ENCODE measurements at places on chromosomes 1 and 21. TPM values are rescaled to one million over a fixed set of nuclear protein-coding genes. Genes with fewer than 3 reads are reported as not detected.

Gene BSDC1
- 52.8 TPM for total RNA-seq

Gene MTARC1
- 5.3 TPM for total RNA-seq

Gene MFSD2A
- total RNA-seq = 8.1 TPM

Gene REG4
- total RNA-seq = not detected

Gene CR1
- 11.5 TPM for total RNA-seq

Gene S100A2
- total RNA-seq = not detected

Gene TMIGD3
- total RNA-seq = 5.8 TPM

Gene GABRD
- not detected for total RNA-seq

DNA sequence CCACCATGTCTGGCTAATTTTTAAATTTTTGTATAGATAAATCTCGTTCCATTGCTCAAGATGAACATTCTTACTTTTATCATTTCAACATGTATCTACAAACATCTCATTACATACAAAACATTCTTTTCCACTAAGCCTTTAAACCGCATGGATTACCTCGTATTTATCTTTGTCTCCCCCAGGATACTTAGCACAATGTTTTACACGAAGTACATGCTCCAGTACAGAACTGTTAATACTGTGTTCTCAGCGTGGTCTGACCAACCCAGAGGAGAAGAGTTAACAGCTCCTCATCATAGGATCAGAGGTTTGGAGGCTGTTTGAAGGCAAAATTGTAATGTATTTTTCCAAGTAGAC lies 7.4 kb downstream of the PIK3C2B start:
- no peaks in the 10 kb centered on the region for H3K27me3 ChIP-seq
- no peak overlapping the region for H3K4me3 ChIP-seq
- H3K27ac ChIP-seq = no peak overlapping the region
- H3K36me3 ChIP-seq = no peaks in the 10 kb centered on the region
- DNase-seq = no peak
- peaks cover 29% of the 10 kb centered on the region for H3K4me1 ChIP-seq

DNA sequence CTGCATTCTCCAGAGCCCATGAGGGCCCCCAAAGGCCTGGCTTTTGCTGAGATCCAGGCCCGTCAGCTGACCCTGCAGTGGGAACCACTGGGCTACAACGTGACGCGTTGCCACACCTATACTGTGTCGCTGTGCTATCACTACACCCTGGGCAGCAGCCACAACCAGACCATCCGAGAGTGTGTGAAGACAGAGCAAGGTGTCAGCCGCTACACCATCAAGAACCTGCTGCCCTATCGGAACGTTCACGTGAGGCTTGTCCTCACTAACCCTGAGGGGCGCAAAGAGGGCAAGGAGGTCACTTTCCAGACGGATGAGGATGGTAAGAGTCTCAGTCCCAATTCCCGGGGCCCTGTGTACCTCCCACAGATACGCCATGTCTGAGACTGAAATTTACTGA lies 39.1 kb downstream of the PTPRU start:
- H3K36me3 ChIP-seq = peaks cover 27% of the 10 kb centered on the region
- H3K4me1 ChIP-seq = peaks cover 11% of the 10 kb centered on the region
- H3K27ac ChIP-seq = no peak overlapping the region
- H3K27me3 ChIP-seq = no peaks in the 10 kb centered on the region
- peak; percentile 20 for DNase-seq

DNA sequence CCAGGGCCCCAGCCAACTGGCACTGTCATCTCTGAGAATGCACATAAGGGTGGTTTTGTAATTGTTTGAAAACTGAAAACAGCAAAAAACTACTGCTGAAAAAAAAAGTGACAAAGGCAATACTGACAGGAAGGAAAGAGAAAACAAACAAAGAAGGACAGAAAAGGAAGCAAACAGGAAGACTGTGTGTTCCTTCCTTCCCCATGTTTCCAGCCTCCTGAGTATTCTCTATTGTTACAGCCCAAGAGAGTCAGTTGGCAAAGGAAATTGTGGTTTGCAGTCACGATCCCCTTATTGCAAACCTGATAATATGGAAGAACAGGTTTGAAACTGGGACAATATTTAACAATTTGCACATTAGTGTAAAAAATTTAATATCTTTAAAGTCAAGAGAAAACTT lies 1177.6 kb downstream of the PLA2G4A start:
- no peak overlapping the region for H3K27ac ChIP-seq
- H3K36me3 ChIP-seq = no peaks in the 10 kb centered on the region
- H3K4me3 ChIP-seq = no peak overlapping the region
- no peaks in the 10 kb centered on the region for H3K4me1 ChIP-seq
- H3K27me3 ChIP-seq = no peaks in the 10 kb centered on the region

DNA sequence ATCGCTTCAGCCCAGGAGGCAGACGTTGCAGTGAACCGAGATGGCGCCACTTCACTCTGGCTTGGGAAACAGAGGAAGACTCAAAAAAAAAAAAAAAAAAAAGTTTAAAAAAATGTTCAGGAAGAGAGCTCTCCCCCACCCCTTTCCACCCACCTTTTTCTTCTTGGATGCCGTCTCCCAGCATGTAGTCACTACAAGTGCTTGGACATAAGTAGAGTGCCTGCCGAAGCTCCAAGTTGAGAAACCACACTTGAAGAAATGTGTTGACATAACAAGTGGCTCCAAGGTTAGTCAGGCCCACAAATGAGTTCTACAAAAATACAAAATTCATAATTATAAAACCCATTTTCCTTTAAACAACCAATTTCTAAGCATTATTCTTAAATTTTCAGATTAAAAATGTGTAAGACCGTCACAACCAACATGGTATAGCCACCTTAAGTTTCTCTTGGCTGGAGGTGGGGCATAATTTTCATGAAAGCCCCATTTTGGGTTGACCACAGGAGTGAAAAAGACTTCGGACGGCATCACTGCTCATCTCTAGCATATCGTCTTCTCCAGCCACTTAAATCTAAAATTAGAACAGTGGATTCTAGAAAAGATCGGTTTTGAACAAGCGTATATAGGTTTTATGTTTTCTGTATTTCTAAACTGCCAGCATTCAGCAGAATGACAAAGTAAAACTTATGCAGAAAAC lies 26.4 kb downstream of the USP48 start:
- H3K36me3 ChIP-seq = peaks cover 16% of the 10 kb centered on the region
- H3K4me1 ChIP-seq = peaks cover 3% of the 10 kb centered on the region
- no peak overlapping the region for H3K27ac ChIP-seq
- H3K27me3 ChIP-seq = no peaks in the 10 kb centered on the region

DNA sequence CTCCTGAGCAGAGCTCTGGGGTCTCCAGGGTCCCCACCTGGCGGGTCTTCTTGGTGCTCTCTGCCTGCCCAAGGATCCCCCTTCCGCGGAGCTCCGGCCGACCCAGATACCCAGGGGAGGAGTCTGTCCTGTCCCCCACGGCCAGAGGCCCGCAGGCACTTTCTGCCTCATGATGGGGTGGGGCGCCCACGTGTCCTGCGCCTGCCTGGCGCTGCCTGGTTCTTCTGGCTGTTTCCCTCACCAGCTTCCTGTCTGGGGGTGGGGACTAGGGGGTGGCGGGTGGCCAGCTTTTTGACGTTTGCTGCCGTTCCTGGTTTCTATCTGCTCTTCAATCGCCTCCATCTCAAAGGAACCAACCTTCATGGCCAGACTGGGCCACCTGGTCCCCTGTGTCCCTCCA lies 313.3 kb upstream of the VAMP3 start:
- no peaks in the 10 kb centered on the region for H3K27me3 ChIP-seq
- no peak for DNase-seq
- H3K36me3 ChIP-seq = no peaks in the 10 kb centered on the region
- no peak overlapping the region for H3K27ac ChIP-seq
- no peak overlapping the region for H3K4me3 ChIP-seq
- H3K4me1 ChIP-seq = no peaks in the 10 kb centered on the region

GRCh38 chr21:45981151-45982091 lies at the start of gene COL6A1:
Gene COL6A1, plus strand, starts transcription at chr21:45981770. Its CDS starts 81 bp downstream, at chr21:45981851.
- peaks cover 66% of the 10 kb centered on the region for H3K4me1 ChIP-seq
- H3K4me3 ChIP-seq = peak within 1 kb of the TSS; percentile 90
- peak within 1 kb of the TSS; percentile 98 for H3K27ac ChIP-seq
- H3K27me3 ChIP-seq = no peaks in the 10 kb centered on the region

DNA sequence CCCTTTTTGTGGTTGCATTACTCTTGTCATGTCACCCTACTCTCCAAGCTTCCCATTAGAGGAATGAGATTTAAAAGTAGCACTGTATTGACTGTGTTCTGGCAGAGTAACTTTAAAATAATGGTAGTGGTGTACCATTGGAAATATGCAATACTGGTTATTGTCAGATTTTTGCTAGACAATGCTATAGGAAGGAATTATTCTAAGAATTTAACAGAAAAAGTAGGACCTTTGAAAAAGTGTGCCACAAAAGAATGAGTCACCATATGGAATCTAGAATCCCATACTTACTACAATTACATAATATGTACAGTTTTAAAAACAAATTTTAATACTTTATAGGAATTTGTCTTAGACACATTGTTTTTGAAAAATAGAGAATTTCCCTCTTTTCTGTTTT lies 13.8 kb downstream of the MIER1 start:
- no peaks in the 10 kb centered on the region for H3K27me3 ChIP-seq
- H3K36me3 ChIP-seq = no peaks in the 10 kb centered on the region
- H3K27ac ChIP-seq = no peak overlapping the region
- no peak for DNase-seq
- H3K4me3 ChIP-seq = no peak overlapping the region

GRCh38 chr1:205924460-205924790 lies 18.8 kb downstream of the SLC26A9 start:
- no peak overlapping the region for H3K4me3 ChIP-seq
- no peaks in the 10 kb centered on the region for H3K4me1 ChIP-seq
- no peak overlapping the region for H3K27ac ChIP-seq
- no peaks in the 10 kb centered on the region for H3K36me3 ChIP-seq

- no peak overlapping the region for H3K4me3 ChIP-seq
- H3K4me1 ChIP-seq = peaks cover 6% of the 10 kb centered on the region
- peak; percentile 94 for DNase-seq
- H3K27me3 ChIP-seq = no peaks in the 10 kb centered on the region
These were observed 25.1 kb upstream of the CLIC4 start for GRCh38 chr1:24720152-24720551.

- H3K27ac ChIP-seq = no peak overlapping the region
- H3K36me3 ChIP-seq = no peaks in the 10 kb centered on the region
- no peak overlapping the region for H3K4me3 ChIP-seq
- no peak for DNase-seq
These were observed 99.9 kb upstream of the TIAM1 start for GRCh38 chr21:31443736-31444521.

- no peak overlapping the region for H3K27ac ChIP-seq
- no peaks in the 10 kb centered on the region for H3K4me1 ChIP-seq
- H3K36me3 ChIP-seq = no peaks in the 10 kb centered on the region
- DNase-seq = no peak
These were observed 41.5 kb downstream of the KRTAP10-1 start for GRCh38 chr21:44498280-44499210.

GRCh38 chr1:64183395-64184002 lies 19.9 kb upstream of the UBE2U start:
- peaks cover 8% of the 10 kb centered on the region for H3K4me1 ChIP-seq
- H3K36me3 ChIP-seq = no peaks in the 10 kb centered on the region
- peak; percentile 81 for DNase-seq
- H3K27ac ChIP-seq = no peak overlapping the region

DNA sequence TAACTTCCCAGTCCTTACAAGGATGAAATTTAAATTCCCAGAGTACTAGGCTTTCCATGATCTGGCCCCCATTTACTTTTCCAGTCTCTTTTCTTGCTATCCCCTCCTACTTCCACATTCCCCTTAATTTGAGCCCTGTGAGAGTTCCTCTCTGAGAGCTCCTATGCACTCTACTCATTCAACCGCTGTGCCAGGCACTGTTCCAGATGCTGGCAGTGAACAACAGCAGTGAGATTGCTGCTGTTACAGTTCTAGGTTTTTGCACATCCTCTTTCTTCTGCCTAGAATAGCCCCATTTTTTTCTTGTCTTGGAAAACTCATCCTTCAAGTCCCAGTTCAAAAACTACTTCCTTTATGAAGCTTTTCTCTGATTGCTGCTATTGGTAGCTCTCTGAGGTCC lies 18.8 kb downstream of the ATF6 start:
- no peaks in the 10 kb centered on the region for H3K27me3 ChIP-seq
- no peak overlapping the region for H3K27ac ChIP-seq
- no peaks in the 10 kb centered on the region for H3K4me1 ChIP-seq

DNA sequence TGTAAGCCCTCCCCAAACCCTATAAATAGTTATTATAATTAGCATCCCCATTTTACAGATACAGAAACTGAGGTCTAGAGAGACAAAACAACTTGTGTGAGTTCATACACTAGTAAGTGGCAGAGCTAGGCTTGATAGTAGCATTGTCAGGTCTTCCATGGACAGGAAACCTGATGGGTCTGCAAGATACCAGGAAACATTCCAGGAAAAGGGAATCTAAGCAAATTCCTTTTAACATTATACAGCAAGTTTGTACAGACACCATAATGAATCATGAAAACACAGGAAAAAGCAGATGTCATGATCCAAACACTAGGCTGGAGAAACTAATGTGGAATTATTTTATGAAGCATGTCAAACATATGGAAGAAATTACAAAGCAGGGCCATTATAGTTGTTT lies 89.1 kb upstream of the KCNK2 start:
- H3K4me1 ChIP-seq = no peaks in the 10 kb centered on the region
- no peak for DNase-seq
- no peak overlapping the region for H3K27ac ChIP-seq
- no peaks in the 10 kb centered on the region for H3K27me3 ChIP-seq
- H3K4me3 ChIP-seq = no peak overlapping the region
- H3K36me3 ChIP-seq = no peaks in the 10 kb centered on the region

DNA sequence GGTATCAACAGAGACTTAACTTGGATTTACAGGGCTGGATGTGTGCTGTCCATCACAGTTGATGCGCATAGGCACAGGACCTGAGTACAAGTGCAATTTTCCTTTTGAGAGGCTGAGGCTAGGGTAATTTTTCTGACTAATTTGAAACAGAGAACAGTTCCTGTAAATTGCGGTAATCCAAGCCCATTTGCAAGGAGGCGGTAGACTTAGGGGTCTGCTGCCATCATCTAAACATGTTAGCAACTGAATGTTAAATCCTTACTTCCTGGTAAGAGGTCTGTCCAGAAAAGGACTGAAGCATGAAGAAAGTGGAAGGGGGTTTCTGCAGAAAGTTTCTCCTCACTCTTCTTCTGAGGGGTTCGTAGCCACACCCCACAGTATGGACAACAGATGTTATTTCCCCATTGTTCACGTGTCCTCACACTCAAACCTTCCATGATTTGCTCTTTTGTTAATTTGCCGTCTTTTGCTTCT lies 23.7 kb upstream of the C1orf198 start:
- no peak for DNase-seq
- H3K27me3 ChIP-seq = no peaks in the 10 kb centered on the region
- no peaks in the 10 kb centered on the region for H3K4me1 ChIP-seq
- no peak overlapping the region for H3K4me3 ChIP-seq
- no peak overlapping the region for H3K27ac ChIP-seq

DNA sequence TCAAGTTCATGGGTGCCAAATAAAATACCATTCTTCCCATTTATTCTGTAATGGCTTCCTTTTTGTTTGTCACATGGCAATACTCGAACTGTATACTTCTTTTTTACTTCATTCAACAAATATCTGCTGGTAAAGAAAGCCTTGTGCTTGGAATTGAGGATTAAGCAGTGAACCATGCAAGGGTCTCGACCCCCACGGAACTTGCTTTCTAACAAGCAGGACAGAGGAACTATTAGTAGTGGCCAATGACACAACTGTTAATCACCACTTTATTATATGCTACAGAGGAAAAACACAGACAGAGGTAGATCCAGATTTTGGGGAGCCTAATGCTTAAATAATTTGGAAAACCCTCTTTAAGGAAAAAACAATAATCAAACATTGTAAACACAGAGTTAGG lies 542.2 kb downstream of the DPYD start:
- H3K36me3 ChIP-seq = no peaks in the 10 kb centered on the region
- no peak for DNase-seq
- H3K4me3 ChIP-seq = no peak overlapping the region
- no peak overlapping the region for H3K27ac ChIP-seq
- peaks cover 2% of the 10 kb centered on the region for H3K4me1 ChIP-seq
- H3K27me3 ChIP-seq = no peaks in the 10 kb centered on the region

- H3K4me1 ChIP-seq = no peaks in the 10 kb centered on the region
- H3K36me3 ChIP-seq = no peaks in the 10 kb centered on the region
- peak; percentile 50 for DNase-seq
- no peak overlapping the region for H3K27ac ChIP-seq
- H3K27me3 ChIP-seq = peaks cover 4% of the 10 kb centered on the region
These were observed 9.9 kb downstream of the TP73 start for GRCh38 chr1:3662080-3662671.

Measured in sigmoid colon (tissue), 7 donors.